ENCODE measurements at places on chromosomes 2 and 18. TPM values are rescaled to one million over a fixed set of nuclear protein-coding genes. Genes with fewer than 3 reads are reported as not detected.

Gene NR4A2
- 0.46 TPM for polyA plus RNA-seq

Gene NEU2
- not detected for polyA plus RNA-seq

Gene TUBA3E
- polyA plus RNA-seq: not detected

Gene TUBA4B
- polyA plus RNA-seq: 0.11 TPM

Gene CLIP4
- 11.9 TPM for polyA plus RNA-seq

Gene SOX11
- 0.05 TPM for polyA plus RNA-seq

Gene LIMS2
- polyA plus RNA-seq: 0.22 TPM

Gene KCNG2
- polyA plus RNA-seq: 0.16 TPM

Gene CKAP2L
- polyA plus RNA-seq: 37.4 TPM

Gene SERPINB12
- not detected for polyA plus RNA-seq

Gene PLB1
- 0.07 TPM for polyA plus RNA-seq

Gene TEKT4
- polyA plus RNA-seq: 0.63 TPM

Gene RAMP1
- polyA plus RNA-seq: not detected

Gene PHOSPHO2
- 5.9 TPM for polyA plus RNA-seq

Gene CRYGC
- polyA plus RNA-seq: not detected

Gene TMEM198
- 0.69 TPM for polyA plus RNA-seq

Gene SPC25
- 56.8 TPM for polyA plus RNA-seq

Gene FKBP7
- polyA plus RNA-seq: 14.4 TPM

Gene SPR
- polyA plus RNA-seq: 4.3 TPM

Gene MOCOS
- polyA plus RNA-seq: 0.38 TPM

Gene ZBTB7C
- not detected for polyA plus RNA-seq
